ENCODE measurements at places on chromosomes 16 and 17.

- DNase-seq = no peak
Observed at GRCh38 chr17:76498876-76499251, 2.4 kb downstream of the RHBDF2 start.

DNA sequence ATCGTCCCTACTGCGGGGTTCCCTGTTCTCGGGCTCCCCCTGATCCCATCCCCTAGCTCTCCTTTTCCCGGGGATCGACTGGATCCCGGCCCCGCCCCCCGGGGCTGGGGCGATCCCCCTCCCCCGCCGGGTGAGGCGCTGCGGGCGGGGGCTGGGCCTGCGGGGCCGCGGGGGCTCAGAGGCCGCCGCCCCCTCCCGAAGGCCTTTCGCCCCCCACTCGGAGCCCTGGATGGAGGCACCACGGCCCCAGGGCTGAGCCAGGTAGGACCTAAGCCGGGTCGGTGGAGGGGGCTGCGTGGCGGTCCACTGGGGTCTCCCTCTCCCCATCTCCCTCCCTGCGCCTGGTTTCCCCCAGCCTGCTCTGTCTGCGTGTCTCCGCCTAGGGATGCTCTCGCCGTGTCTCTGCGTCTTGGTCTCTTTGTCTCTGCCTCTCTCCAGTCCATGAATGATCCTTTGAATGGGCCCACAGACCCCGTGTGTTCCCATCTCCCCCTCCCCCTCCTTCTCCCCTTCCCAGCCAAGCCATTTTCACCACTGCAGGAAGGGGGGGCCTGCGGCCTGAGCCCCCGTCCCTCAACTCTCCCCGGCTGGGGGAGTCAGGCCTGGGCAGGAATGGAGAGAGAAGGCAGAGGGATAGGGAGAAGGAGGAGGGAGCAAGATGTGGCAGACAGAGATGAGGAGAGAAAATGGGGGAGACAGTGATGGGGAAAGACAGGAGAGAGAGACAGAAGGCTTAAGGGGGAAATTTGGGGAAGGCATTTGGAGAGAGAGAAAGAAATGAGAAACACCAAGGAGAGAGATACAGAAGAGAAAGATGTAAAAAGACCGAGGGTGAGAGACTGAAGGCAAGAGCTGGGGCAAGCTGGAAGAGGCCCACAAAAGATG is 1.7 kb upstream of the TMEM256 start:
- no peak for DNase-seq

- DNase-seq = peak; percentile 90
Observed at GRCh38 chr17:59848778-59849177, 44.0 kb downstream of the TUBD1 start.

DNA sequence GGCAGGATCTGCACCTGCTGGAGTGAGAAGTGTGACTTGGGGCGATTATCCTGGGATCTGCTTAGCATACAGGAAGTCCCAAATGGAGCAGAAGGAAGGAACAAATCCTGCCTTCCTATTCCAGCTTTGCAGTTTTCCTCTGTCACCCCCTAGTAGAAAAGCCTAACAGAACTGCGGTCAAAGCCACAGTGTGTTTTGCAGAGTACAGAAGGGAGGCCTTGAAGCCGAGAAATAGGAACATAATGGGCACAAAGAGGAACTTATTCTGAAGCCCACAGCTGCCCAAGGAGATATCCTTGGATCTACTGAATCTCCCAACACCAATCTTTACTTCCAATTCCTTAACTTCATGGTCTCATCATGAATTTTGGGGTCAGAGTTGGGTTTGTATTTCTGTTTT is 8.5 kb downstream of the KRTAP1-5 start:
- DNase-seq = no peak

DNA sequence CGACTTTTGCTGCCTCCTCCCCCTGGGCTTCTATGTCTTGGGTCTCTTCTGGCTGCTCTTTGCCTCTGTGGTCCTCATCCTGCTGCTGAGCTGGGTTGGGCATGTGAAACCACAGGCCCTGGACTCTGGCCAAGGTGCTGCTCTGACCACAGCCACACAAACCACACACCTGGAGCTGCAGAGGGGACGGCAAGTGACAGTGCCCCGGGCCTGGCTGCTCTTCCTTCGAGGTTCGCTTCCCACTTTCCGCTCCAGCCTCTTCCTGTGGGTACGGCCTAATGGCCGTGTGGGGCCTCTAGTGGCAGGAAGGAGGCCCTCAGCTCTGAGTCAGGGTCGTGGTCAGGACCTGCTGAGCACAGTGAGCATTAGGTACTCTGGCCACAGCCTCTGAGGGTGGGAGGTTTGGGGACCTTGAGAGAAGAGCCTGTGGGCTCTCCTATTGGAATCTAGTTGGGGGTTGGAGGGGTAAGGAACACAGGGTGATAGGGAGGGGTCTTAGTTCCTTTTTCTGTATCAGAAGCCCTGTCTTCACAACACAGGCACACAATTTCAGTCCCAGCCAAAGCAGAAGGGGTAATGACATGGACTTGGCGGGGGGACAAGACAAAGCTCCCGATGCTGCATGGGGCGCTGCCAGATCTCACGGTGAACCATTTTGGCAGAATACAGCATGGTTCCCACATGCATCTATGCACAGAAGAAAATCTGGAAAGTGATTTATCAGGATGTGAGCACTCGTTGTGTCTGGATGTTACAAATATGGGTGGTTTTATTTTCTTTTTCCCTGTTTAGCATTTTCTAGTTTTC is 2.3 kb downstream of the GP1BA start:
- peak; percentile 62 for DNase-seq

GRCh38 chr17:63700528-63701455 is 867 bp upstream of the LIMD2 start:
- DNase-seq = peak; percentile 60

GRCh38 chr16:27446721-27447120 is 44.7 kb downstream of the IL21R start:
- no peak for DNase-seq

DNA sequence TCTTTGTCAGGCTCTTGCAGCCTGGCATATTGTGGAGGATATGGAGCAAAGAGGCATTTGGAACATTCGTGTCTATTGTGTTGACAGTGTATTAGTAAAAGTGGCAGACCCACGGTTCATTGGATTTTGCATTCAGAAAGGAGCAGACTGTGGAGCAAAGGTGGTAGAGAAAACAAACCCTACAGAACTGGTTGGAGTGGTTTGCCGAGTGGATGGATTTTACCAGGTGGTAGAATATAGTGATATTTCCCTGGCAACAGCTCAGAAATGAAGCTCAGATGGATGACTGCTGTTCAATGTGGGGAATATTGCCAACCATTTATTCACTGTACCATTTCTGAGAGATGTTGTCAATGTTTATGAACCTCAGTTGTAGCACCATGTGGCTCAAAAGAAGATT is 44.5 kb downstream of the EFCAB13 start:
- no peak for DNase-seq

DNA sequence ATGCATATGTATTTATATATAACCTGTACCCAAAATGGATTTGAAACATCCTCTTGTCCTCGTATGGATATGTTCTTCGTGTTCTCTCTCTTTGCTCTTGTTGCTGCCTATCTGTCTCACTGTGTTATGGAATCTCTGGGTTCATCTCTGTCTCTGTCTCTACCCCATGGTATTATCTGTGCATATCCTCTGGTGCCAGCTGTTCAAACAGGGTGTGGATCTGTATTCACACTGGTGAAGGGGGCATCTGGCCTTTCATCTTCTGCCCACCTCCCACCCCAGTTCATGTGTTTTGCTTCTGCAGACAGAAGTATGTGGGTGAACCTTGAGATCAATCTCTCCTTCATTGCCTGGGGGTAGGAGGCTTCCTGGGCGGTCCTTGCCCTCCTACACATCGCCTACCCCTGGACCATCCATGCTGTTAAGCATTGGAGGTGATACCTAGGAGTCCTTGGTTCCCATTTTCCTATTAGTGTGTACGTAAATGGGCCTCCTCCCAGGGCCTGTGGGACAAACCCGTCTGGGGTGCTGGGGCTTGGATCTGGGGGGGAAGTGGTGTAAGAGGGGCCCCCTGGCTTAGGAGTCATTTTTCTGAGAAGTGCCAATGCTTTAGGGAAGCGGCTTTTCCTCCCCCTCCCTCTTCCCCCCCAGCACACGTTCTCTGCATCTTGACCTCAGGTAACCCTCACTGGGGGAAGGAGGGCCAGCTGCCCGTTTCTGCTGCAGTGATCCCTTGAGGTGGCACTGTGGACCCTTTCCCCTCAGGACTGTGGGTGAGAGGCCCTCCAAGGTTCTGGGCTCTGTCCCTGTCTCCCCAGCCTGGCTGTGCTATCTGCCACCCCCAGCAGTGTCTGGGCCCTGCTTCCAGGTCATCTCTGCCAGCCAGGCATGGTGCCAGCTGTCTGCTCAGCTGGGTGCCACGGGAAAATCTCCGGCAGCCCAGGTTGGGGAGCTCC is 21.1 kb downstream of the RARA start:
- DNase-seq = peak; percentile 73

GRCh38 chr17:5581655-5582054 is 2.7 kb downstream of the NLRP1 start:
- DNase-seq = no peak

- no peak for DNase-seq
Observed at GRCh38 chr17:61555127-61555566, 35.9 kb downstream of the NACA2 start.

GRCh38 chr16:80105160-80105559 is 435.6 kb upstream of the DYNLRB2 start:
- DNase-seq = no peak

DNA sequence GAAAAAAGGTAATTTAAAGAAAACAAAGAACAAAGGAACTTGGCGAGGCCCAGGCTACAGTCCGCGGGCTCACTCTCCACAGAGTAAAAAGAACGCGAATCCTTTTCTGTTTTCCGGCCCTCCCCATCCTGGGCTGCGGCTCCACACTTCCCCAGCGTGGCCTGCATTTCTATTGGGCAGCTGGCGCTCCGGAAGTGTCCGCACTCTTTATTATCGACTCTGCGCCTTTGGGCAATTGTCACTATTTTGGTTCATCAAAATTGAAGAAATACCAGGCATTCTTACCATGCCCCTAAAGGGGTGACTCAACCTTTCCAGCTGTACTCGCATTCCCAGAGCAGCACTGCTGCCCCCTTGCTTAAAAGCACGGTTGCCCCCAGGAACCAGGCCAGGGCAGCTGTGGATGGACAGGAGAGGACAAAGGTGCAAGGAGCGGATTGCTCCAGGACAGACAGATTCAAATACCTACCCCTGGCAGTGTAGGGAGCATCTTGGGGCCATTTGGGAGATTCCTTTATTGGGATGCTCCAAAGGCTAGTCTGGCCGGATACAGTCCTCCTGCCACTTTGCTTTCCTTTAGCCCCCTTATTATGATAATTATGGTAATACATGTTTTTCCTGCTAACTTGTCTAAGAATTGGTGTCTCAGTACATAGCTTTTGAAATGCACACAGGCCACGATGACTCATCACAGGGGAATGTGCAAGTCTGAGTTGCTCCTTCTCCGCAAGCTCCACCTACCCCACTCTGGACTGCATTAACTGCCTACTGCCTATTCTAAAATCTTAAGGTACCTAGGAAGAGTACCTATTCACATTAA is 985 bp upstream of the SLFN12 start:
- peak; percentile 93 for DNase-seq

- no peak for DNase-seq
Observed at GRCh38 chr17:33968350-33969044, 286.6 kb upstream of the CCL2 start.

GRCh38 chr16:55760310-55761001 is 72.4 kb downstream of the CES1 start:
- DNase-seq = no peak

- DNase-seq = no peak
Observed at GRCh38 chr17:50045154-50045553, 10.8 kb upstream of the ITGA3 start.

- no peak for DNase-seq
Observed at GRCh38 chr16:67965668-67966548, 2.5 kb downstream of the SLC12A4 start.

DNA sequence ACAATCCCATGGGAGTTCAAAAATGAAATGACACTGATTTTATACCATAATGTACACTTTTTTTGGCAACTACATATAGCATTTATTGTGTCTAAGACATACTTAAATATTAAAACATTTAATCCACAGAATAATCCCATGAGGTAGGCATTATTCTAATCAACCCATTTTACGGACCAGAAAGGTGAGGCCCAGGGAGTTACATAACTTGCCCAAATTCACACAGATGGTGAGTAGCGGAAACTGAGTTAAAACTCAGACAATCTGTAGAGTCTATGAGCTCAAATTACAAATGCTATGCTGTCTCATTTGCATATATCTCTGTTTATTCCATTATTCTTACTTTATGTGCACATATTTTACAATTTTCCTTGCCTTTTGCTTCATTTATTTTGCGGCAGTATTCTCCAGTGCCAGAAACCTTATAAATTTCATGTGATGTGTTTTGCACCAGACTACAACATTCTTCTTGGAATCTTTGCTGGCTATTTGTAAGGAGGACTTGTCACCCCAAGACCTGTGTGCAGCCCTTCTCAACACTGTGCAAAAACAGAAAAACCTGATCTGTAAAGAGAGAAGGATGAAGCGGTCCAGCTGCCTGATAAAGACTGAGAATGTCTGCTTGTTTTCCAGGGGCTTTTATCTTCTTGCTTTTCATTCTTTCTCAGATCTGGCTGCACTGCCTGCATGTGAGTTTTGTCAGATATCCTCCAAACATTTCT is 2.3 kb upstream of the ABCA9 start:
- no peak for DNase-seq

DNA sequence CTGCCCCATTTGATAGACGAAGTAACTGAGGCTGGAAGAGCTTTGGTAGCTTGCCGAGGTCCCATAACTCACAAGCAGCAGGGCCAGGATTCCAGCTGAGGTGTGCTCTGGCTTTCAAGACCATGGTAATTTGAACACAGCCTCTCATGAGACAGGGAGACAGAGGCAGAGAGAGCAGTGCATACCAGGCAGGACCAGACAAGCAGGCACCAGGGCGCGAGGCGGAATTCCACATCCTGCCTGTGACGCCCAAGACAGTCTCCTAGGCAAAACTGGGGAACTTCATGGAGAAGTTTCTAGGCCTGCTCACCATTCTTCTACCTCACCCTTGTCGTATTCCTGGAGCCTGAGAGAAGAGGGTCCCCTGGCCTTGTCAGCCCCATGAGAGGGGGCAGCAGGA is 19.2 kb downstream of the SDK2 start:
- DNase-seq = no peak

DNA sequence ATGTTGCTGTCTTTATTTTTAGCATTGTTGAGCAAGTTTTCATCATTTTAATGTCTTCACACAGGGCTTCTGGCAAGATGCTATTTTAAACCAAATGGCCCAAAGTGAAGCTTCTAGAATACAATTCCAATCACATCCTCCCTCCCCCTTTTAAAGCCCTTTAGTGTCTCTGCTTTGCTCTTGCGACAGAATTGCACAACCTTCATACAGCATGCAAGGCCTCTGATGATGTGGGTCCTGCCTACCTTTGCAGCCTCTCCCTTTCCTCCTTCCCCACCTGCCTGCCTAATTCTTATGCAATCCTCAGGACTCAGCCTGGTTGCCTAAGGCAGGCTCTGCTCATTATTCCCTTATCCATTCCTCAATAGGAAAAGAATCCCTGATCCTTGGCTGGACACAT is 381.7 kb downstream of the SLC39A11 start:
- peak; percentile 15 for DNase-seq

GRCh38 chr17:69609473-69610305 is 195.2 kb downstream of the MAP2K6 start:
- peak; percentile 18 for DNase-seq
